ENCODE measurements at places on chromosomes 2 and 18.

DNA sequence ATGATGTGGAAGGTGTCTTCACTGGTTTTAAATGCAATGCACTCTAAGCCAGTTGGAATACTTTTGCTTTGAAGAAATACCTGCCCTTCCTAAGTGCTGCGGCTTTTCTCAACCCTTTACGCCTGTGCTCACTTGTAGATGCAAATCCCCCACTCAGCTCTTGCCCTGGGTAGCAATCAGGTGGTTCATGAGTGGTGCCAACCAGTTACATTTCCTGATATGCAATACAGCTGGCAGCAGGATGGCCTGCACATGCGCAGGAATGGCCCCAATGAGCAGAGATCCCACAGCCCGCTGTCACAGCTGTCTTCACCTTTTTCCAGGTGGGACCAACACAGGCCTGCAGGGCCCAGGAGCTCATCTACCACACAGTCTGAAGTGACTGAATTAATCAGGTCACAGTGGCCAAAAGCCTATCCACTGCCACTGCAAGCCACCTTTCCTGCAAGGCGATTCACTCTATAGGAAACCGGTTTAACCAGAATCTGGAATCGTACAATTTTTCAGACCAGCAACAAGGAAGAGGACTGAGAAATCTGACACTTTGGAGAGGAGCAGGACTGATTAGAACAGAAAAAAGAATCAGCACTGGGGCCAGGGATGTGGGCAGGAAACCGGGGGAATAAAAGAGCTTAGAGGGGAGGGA is 247.8 kb downstream of the MYT1L start:
- no peak for DNase-seq

GRCh38 chr2:150885774-150886386 is 375.8 kb downstream of the RBM43 start:
- no peak for DNase-seq

GRCh38 chr2:103847276-103847675 is 1006.6 kb upstream of the POU3F3 start:
- DNase-seq = no peak

DNA sequence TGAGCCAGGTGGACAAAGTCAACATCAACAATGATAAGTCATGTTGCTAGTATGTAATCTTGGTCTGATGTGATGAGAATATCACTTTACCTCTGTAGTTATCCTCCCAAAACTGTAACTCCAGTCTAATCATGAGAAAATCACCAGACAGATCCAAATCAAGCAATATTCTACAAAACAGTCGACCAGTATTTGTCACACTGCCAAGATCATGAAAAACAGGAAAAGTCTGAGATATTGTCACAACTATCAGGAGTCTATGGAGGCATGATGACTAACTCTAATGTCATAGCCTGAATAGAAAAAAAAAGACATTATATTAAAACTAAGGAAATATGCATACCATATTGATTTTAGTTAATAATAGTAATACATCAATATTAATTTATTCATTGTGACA is 1883.3 kb upstream of the CELF4 start:
- DNase-seq = no peak

DNA sequence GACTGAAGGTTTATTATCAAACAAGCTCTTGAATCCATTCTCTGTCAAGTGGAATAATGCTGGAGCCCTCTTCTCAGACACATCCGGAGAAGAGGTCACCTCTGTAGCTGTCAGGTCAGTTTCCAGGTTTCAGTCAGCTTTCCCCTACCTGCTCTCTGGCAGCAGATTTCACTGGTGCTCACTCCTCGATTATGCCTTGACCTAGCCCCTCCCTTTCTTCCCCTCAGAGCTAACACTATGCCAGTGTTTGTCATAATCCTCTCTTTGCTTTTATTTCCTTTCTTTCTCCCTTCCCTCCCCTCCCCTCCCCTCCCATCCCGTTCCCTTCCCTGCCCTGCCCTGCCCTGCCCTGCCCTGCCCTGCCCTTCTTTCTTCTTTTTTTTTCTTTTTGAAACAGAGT is 22.5 kb upstream of the PLEKHM3 start:
- DNase-seq = no peak

DNA sequence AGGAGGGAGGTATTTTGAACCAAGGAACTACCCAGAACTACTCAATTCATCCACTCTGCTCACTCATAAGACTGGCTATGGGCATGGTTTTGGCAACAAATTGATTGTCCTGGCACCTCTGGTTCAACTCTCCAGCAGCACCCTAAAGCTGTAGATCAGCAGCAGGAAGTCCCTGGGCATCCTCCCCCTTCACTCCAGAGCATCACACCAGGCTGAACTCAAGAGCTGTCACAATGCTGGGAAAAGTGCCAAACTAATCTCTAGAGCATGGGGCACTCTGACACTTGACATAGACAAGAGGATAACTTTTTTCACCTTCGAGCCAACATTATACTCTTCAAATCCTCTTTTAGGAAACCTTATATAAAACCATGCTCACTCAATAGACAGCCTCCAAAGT is 154.1 kb upstream of the RBBP8 start:
- no peak for DNase-seq

GRCh38 chr2:105641389-105641811 is 103.3 kb upstream of the NCK2 start:
- DNase-seq = no peak

- DNase-seq = no peak
Observed at GRCh38 chr2:215362562-215362904, 50.7 kb downstream of the ATIC start.

GRCh38 chr18:75201282-75202270 is 7.4 kb downstream of the PTGR3 start:
- no peak for DNase-seq

GRCh38 chr2:36455011-36455410 is 99.4 kb downstream of the CRIM1 start:
- no peak for DNase-seq

DNA sequence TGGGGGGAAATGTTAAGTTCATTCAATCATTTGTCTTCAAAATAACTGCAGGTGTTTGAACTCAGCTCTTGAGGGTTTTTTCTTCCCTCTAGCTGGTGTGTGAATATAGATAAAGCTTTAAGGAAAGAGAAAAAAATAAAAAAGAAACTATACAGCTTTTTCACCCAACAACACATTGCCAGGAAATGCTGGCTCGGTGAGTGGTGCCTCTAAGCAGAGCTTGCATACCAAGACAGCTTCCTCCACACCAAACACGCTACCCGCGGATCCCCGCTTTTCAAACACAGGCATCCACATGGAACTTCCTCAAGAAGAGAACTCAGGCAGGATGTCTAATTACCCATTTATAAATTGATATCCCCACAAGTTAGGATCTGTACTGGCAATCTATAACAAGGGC is 69.8 kb upstream of the TANK start:
- no peak for DNase-seq

DNA sequence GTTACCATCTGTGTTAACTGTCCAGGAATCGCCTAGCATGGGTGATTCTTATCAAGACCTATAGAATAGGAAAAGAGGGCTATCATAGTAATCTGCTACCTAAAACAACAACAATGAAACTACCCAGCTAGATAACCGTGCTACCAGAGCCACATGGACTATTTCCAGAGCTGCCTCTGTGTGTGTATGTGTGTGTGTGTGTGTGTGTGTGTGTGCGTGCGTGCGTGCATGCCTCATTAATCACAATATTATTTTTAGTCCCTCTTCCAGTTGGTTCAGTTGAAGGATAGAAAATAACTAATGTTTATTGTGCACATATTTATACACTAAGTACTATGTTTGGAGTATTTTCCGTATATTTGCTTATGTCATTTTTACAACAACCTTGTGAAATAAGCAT is 201.1 kb downstream of the SP3 start:
- DNase-seq = no peak

DNA sequence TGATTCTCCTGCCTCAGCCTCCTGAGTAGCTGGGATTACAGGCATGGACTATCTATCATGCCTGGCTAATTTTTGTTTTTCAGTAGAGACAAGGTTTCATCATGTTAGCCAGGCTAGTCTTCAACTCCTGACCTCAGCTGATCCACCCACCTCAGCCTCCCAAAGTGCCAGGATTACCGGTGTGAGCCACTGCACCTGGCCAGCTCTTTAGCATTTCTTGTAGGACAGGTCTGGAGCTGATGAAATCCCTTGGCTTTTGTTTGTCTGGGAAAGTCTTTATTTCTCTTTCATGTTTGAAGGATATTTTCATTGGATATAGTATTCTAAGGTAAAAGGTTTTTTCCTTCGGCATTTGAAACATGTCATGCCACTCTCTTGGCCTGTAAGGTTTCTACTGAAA is 20.2 kb downstream of the VPS54 start:
- DNase-seq = no peak

- no peak for DNase-seq
Observed at GRCh38 chr18:6017171-6017570, 121.8 kb upstream of the TMEM200C start.

- no peak for DNase-seq
Observed at GRCh38 chr2:134027980-134028379, 225.9 kb upstream of the MGAT5 start.

- no peak for DNase-seq
Observed at GRCh38 chr2:128721096-128721495, 402.4 kb upstream of the HS6ST1 start.

GRCh38 chr2:144261336-144261735 is 258.6 kb downstream of the ZEB2 start:
- DNase-seq = no peak

DNA sequence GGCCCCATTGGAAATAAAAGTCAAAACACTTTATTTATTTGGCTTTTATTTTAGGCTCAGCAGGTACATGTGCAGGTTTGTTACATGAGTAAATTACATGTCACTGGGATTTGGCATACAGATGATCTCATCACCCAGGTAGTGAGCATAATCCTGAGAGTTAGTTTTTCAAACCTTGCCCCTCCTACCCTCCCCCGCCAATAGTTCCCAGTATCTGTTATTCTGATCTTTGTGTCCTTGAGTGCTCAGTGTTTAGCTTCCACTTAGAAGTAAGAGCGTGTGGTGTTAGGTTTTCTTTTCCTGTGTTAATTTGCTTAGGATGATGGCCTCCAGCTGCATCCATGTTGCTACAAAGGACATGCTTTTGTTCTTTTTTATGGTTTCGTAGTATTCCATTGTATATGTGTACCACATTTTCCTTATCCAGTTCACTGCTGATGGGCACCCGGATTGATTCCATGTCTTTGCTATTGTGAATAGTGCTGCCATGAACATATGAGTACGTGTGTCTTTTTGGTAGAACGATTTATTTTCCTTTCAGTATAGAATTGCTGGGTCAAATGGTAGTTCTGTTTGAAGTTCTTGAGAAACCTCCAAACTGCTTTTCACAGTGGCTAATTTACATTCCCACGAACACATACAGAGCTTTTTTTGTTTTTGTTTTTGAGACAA is 47.9 kb downstream of the ARMC9 start:
- no peak for DNase-seq

- no peak for DNase-seq
Observed at GRCh38 chr18:59478591-59478990, 119.5 kb upstream of the LMAN1 start.

DNA sequence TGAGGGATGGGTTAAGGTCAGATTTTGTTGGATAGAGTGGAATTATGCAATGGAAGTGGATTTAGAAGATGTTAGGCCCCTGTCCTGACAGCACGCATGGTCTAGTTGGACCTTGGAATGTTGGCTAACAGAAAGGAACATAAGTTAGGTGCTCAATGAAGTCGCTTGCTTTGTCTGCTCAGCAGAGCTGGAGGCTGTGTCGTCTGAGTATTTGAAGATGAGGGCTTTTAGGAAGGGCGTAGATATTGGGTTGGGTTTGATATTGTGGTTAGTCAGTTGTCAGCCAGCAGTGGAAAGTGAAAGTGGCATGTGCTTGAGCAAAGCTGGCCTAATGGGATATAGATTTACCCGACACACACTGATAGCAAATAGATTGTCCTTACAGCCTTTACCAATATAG is 239.3 kb downstream of the PRKCE start:
- no peak for DNase-seq

DNA sequence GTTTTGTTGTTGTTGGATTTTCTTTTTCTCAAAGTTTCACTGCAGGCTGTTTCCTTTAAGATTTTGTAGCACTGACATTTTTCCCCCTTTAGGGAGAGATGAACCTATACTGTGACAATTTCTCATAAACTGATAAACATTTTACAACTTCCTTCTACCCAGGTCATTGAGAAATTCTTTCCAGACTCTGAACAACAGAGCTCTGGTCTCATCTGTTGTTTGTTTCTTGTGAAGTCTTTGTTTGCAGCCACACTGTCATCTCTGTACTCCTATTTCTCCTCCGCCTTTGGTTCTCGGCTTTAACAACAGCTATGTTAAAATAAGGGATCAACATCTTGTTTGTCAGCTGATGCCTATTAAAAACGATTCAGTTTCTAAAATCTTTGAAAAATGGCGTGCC is 167.6 kb downstream of the VWC2L start:
- DNase-seq = no peak

GRCh38 chr18:42976869-42977590 is 138.5 kb downstream of the RIT2 start:
- DNase-seq = no peak

DNA sequence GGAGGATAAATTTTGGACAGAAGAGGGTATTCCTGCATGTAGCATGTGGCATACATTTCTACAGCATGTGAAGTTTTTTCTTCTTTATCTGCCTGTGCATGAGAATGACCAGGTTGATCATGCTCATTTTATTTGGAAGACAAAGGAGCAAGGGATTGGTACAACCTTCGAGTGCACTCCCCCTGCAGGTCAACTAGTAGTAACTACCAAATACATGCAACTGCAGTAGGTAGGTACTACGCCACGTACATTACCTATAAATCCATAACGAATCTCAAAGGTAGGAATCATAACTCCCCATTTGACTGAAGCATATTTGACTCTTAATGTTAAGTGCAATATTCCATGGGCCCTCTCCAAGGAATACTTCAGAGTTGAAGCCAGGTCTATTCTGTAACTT is 763.9 kb downstream of the TSN start:
- DNase-seq = no peak

DNA sequence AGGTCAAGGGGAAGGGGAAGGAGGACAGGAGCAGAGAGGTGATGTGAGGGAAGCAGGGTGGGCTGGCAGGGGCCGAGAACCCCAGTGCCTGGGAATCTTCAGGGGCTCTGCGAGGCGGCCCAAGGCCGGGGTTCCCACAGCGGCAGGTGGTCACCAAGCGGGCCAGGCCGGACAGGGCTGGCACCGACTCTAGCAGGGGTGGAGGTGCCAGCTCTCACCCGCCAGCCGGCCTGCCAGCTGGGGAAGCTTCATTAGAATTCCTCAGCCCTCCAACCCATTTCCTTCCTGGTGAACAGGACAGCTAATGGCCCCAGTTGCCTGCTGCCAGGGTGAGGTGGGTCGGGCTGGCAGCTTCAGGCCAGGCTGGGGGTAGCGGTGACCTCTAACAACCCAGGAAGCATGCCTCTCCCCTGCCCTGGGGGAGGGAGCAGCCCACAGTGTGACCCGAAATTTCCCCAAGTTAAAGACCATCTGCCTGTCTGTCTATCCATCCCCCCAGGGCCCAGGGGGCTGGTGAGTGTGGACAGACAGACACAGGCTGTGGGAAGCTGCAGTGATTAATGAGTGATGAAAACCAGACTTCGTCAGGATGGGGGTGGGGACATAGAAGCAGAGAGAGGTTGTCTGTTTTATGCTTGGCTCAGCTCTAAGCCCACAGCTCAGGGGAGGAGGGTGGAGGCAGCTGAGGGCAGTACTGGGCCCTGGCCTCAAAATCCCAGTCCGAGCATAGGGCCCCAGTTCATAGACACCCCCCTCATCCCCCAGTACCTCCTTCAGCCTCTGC is 144.1 kb downstream of the ZFP36L2 start:
- DNase-seq = no peak
